Activated effector memory CD4-positive, alpha-beta T cell treated with Interleukin-2 at 50 U/mL for 16 hours (primary cell): ENCODE measurements at places on chromosomes 7 and 10.

DNA sequence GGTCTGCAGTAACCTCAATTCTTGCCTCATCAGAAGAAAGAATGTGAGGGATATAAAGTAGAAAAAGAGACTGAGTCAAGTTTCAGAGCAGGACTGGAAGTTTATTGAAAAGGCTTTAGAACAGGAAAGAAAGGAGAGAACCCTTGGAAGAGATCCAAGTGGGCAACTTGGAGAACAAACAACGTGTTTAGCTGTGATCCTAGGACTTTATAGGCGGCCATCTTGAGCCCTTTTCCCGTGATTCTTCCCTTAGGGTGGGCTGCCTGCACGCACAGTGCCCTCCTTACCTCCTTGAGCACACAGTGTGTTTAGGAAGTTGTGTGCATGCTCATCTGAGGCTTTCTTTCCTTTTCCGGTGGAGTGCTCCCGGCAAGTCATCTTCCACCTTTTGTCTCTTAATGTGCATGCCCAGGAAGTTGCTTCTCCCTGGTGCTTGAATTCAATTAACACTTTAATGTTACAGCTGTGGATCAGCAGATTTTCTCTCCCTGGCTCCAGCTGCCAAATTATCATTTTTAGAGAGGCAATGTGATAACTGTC is 59.8 kb downstream of the ENTPD1 start:
- no peak for DNase-seq

- no peak for DNase-seq
These were observed 493.1 kb downstream of the REEP3 start for GRCh38 chr10:64014281-64014680.

DNA sequence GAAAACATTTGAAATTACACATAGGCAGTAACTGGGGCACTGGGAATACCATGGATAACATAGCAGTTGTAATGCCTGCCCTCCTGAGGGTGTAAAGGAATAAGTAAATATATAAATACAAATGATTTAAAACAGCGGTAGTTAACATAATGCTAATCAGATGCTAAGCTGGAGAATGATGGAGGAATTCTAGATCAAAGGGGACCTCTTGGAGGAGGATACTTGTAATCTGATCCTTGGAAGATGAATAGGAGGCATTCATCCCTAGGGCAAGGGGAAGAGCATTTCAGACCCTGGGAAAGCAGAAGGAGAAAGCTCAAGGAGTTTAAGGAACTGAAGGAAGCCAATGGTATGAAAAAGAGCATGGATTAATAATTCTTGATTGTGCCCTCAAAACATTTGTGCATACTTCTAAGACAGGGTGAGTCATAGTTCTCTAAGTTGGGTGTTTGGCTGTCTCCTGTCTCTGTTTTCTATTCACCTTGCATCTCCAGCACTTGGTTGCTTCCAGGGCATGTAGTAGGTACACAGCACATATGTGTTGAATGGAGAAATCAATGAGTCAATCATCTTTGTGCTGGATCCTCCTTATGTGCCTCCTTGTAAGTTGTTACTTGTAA is 54.8 kb upstream of the PLPP4 start:
- no peak for DNase-seq

GRCh38 chr10:132520177-132520811 is 17.3 kb upstream of the INPP5A start:
- no peak for DNase-seq

- no peak for DNase-seq
These were observed 58.7 kb upstream of the PFKP start for GRCh38 chr10:3008518-3009195.

GRCh38 chr7:134757938-134758337 is 21.5 kb upstream of the CALD1 start:
- DNase-seq, result no peak

DNA sequence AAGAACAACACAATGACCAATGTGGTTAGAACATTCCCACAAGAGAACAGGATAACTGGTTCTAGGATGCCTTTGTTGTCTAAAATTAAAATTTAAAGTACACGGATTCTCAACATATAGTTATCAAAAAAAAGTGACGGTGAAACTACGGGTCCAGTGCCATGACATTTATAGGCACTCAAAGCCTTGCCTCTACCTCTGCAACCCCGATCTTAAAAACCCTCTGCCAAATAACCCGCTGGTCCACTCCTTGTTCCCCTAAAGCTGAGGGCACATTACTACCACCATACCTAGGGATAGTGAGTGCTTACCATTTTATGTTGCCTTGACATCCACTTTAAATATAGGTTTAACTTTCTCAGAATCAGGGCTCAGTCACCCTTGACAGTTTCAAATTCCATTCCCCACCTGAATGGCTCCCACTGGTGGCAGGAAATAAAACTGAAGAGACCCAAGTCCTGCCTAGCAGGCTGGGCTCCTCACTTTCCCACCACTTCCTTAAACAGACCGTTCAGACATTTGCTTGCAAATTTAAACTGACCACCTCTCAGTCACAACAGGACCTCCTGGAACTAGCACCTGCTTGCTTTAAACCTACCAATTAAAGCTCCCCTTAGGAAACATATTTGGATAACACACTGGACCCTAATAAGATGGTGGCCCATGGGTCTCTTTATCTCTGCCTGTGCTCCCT is 169.9 kb upstream of the ASAH2 start:
- no peak for DNase-seq

GRCh38 chr10:33286157-33286934 is 48.1 kb downstream of the NRP1 start:
- no peak for DNase-seq

DNA sequence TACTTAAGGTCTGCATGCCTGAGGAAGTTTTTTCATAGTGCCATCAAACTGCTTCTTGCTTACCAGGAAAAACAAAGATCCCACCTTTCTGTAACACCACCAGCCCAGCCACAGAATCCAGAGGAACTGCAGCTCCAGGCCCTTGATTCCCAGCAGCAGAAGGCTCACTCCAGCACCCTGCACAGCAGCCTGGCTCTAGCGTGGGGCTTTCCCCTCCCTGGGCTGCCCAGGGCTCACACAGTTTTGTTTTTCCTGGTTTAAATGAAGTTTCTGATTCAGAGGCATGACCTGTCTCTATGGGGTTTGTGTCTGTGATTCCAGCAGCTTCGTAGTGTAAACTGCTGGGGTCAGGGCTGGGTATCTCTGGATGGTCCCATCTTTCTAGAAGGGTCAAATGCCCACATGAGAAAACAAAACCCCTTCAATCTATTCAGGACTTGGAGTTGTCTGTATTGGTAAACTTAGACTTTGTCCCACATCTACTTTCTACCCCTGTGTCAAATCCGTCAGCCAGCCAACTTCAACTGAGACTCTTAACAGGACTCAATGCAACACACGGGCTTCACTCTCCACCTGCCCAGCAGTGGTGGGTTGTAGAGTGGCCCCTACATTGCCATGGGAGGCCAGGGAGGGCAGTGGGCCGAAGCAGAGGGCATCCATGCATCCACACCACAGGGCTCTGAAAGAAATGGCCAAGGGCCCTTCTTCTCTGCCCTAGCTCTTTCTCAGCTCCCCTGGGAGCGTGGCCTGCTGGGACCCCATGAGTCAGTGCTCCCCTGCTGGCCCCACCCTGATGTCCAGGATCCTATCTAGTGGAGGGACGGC is 73.6 kb downstream of the ATXN7L1 start:
- no peak for DNase-seq

DNA sequence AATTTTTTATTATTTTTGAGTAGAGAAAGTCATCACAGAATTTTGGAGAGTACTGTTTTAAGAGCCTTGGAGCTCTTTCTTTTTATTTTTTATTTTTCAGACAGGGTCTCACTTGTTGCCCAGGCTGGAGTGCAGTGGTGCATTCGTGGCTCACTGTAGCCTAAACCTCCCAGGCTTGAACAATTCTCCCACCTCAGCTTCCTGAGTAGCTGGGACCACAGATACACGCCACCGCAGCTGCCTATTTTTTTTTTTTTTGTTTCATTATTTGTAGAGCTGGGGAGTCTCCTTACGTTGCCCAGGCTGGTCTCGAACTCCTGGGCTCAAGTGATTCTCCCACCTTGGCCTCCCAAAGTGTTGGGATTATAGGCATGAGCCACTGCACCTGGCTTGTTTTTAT is 10.6 kb downstream of the CPA4 start:
- DNase-seq, result no peak

GRCh38 chr10:84172467-84173356 is 889 bp upstream of the GPR15LG start:
- DNase-seq, result no peak

DNA sequence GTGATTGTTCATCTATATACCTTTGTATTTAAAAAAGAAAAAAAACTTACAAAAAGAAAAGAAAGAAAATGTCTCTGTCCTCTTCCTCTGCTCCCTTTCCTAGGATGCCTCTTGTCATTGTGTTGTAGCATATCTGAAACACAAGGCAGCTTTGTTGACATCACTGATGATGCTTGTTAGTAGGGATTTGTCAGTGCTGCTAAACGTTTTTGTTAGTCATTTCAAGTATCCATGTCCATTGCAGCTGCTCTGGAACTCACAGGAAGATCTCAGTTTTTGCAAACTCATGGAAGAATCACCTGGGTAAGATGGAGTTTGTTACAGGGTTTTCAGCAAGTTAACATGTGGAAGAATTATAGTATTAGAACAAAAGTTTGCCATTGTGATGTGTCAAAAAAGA is 123.6 kb downstream of the CCSER2 start:
- no peak for DNase-seq

- DNase-seq, result no peak
These were observed 60.8 kb downstream of the MDH2 start for GRCh38 chr7:76108540-76109233.

DNA sequence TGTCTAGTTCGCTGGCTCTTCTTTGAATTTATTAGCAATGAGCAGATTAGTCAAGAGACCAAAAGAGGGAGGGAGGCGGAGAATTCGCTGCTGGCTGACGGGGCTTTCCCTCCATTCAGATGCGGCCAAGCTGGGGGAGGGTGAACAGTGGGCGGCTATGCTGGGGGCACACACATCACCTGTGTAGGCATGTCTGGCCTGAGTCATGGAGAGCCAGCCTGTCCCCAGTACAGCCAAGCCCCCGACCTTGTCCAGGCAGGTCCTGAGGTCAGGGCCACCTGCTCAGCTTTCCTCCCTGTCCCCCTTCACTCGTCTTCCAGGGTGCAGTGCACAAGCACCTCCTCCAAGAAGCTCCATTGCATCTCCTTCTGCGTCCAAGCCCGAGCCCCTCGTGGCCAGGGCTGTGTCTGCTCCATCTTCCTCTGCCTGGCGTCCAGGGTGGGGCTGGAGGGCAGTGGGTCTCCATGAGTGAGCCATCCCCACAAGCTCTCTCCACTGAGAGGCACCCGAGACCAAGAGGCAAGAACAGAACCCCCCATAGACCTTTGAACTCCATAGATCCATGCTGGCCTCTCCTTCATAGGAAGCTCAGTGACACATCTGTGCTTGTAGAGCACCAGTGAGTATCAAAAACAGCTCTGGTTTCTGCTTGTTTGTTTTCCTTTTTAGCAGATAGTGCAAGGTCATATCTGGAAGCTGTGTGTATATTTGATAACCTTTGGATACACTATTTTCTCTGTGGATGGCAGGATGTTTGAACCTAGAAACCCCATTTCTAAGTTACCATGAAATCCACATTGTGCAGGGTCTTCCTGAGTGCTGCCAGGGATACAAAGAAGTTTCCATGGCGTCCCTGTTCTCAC is 1.9 kb upstream of the DEPP1 start:
- no peak for DNase-seq
